Choroid plexus epithelial cell (primary cell): ENCODE measurements at places on chromosomes 6 and 20.
A peak's percentile ranks its signal among the peaks of the same experiment; 100 is the strongest.

DNA sequence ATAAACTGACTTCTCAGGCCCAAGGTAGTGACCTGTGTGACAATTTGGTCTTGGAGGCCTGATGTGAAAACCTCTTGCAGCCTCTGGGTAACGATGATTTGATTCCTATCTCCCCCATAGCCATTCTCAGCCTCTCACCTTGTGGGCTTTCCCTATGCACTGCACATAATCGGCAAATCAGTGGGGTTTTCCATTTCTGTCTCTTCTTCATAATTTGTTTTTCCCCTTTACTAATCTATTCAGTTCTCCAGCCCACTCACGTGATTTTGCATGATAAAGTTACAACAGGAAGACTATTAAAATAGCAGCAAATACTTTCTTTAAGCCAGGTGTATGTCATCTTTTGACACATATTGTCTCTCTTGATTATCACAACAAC, 893.7 kb downstream of the TFAP2A start:
- DNase-seq, result no peak

DNA sequence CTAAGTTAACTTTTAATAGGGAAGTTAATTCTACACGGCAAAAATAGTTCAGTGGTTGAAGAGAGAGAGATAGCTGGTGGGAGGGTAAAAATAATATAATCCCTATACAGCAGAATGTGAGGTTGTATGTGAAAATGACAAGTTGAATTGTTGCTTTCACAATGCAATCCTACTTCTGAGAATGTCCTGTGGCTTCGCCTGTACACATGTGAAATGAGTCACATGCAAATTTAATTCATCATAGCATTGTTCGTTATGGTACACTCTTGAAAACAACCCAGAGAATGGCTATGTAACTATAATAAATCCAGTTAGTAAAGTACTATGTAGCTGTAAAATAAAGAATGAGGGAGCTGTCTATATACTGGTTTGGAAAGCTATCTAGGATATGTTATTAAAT, 46.0 kb upstream of the HINT3 start:
- DNase-seq, result peak; percentile 53

DNA sequence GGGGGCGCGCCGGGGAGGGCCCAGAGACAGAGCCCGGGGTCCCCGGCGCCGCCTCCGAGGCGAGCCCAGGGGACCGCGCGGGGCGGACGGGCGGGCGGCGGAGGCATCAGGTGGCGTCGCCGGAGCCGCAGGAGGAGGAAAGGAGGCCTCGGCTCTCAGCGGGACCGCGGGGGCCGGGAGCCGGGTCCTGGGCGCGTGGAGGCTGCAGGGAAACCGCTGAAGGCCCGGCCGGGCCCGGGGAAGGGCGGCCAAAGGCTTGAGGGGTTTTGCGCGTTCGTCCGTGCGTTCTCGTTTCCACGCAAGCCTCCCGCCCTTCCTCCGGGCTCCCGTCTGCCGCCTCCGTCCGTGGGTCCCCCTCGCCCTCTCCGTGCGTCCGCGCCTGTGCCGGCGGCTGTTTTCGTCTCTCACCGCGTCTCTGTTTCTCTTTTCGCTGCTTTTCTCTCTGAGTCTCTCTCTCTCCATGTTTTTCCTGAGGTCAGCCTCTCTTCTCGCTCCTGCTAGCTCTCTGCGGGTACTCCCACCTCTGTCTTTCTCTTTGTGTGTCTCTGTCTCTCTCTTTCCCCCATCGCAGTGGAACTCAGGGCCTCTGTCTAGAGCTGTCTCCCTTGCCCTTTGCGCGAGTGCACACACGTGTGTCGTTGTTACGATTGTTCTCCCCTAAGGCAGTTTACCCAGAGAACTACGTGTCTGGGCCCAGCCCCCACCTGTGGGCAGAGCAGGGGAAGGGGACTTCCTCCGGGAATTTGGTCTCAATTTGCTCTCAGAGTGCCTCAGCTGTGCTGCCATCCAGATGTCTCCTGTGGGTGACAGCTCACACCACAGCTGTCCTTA, 2.1 kb downstream of the IRF4 start:
- DNase-seq, result no peak

DNA sequence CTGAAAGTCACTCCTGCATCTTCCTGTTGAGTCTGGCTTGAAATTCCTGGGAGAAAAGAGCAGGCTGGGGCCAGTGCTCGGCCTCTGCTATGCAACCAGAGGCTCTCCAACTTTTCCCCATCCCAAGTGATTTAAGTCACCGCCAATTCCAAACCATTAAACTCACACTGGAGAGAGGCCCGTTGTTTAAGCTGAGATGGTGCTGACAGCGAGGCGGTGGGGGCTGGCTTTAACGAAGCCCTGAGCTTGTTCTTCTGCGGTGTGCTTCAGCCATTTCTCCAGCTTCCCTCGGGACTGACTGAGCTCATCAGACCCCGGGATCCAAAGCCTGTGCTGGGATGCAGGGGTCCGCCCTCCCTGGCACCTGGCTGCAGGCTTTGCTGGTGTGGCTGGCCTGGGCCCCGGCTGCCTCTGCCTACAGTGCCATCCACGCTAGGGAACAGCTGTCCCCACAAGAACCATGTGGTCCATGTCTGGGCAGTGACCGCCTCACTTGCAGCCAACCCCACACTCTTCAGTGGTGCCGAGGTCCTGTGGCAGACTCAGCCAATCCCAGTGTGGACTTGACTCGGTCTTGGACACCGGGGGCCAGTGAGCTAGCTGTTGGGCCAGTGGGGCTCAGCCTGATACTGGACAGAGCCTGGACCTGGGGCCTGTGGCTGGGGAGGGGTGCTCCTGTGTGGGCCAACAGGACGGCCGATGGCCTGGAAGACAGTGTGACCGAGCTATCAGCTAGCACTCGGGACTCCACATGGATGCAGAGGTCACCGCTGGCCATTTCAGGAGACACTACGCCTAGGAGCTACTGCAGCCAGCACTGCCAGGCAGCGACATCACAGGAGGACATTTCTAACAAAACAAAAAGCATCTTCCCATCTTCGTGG, 21.2 kb downstream of the RAMACL start:
- DNase-seq, result no peak

- DNase-seq, result no peak
These were observed 28.1 kb upstream of the FOXP4 start for GRCh38 chr6:41518118-41518517.

- DNase-seq, result no peak
These were observed 71.6 kb downstream of the NFATC2 start for GRCh38 chr20:51470907-51471411.
